ENCODE measurements at places on chromosomes 3 and 15.

DNA sequence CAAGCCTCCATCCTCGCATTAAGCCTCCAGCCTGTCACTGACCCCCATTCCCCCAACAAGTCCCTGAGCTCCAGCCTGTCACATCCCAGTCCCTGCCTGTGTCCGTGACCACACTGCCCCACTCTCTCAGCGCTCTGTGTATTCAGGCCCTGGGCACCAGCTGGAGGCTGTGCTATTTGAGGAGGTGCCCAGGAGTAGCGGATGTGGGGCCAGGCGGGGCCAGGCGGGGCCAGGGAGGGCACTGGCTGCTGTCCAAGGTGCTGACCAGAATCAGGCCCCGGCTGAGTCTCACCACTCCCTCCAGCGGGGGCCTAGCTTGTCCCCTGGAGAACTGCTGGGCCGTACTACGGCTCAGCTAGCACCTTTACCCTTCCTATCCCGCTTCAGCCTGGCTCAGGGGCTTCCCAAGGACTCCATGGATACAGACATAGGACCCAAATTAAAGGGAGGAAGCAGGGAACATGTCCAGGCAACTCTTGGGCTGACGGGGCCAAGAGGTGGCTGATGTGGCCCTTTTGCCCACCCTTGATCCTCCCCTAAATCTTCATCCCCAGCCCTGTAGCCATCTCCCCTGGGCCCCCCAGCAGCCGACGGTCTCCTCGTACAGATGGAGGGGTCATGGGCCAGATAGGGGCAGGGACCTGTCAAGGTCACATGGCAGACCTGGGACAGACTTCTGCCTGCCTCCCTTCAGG is 1.1 kb downstream of the HHATL start:
- peak; percentile 46 for DNase-seq

- DNase-seq: no peak
These were observed 41.1 kb downstream of the TSC22D2 start for GRCh38 chr3:150449169-150449721.

DNA sequence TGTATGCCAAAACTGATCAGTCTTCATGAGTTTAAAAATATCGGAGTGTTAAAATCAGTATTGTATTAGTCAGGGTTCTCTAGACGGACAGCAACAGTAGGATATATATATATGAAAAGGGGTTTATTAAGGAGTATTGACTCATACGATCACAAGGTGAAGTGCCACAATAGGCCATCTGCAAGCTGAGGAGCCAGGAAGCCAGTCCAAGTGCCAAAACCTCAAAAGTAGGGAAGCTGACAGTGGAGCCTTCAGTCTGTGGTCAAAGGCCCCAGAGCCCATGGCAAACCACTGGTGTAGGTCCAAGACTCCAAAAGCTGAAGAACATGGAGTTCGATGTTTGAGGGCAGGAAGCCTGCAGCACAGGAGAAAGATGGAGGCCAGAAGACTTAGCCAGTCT is 391.0 kb upstream of the CADM2 start:
- DNase-seq: no peak

- DNase-seq: no peak
These were observed 4.3 kb downstream of the LRRFIP2 start for GRCh38 chr3:37170060-37170459.

- DNase-seq: no peak
These were observed 14.5 kb downstream of the ARHGEF26 start for GRCh38 chr3:154135511-154136173.

DNA sequence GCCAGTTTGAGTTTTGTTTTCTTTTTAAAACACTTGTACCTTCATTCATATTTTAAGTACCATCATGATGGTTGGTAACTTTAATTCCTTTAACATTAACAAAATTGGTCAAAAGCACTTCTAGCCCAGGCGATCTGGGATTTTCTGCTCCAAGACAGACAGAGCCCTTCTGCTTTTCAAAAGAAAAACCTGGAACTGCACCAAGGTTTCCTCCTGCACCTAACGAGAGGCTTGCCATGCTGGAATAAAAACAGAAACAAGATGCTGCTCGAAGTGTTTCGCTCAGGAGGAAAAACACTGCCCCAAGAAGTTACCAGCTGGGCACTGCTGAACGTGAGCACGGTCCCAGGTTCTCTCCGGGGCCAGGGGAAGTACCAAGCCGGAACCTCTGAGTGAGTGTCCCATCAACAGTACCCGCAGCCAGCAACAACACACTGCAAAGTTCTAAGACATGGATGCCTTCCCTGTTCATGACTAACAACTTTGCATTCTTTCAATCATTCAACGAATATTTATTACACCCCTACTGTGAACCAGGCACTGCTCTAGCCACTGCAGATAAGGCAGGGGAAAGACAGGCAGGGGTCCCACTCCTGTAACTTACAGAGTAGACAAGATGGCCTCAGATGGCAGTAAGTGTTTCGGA is 98.8 kb downstream of the XXYLT1 start:
- no peak for DNase-seq

- DNase-seq: no peak
These were observed 50.7 kb upstream of the CCR2 start for GRCh38 chr3:46303240-46303639.

GRCh38 chr3:136818191-136818768 is 646 bp upstream of the SLC35G2 start:
- peak; percentile 21 for DNase-seq

DNA sequence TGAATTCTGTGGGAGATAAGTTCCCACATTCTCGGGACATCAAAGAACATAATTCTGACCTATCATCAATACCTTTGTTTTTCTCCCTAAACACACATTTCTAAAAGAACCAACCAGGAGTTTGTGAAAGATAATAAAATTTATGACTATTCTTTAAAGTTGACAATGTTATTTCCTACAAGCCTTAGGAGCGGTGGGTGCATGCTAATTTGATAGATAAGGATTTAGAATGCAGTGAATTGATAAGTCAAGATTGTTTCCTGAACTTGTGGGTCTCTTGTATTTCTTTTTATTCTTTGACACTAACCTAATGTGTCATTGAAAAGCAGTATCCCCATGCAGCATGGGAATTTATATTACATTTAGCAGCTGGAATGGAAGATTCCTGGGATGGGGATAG is 10.3 kb upstream of the UBE2E2 start:
- no peak for DNase-seq

DNA sequence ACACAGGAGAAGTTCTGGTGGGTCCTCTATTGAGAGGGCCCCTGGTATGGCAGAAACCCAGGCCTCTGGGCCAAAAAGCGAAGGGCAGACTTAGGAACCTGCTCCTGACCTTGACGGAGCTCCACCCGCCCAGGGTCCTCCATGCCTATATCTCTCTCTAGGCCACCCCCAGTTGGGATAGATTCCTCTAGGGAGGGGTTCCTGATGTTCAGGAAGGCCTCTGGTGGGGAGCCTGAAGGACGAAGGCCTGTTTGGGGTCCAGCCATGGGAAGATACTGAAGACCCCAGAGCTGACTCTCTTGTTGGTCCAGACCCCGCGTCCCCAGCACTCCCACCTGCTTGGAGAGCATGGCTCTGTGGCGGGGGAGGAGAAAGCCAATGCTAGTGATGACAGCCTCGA is 104.2 kb downstream of the CORO2B start:
- no peak for DNase-seq

- no peak for DNase-seq
These were observed 8.5 kb upstream of the FGD5 start for GRCh38 chr3:14810070-14810791.

- no peak for DNase-seq
These were observed 25.0 kb downstream of the SIDT1 start for GRCh38 chr3:113557374-113557773.

DNA sequence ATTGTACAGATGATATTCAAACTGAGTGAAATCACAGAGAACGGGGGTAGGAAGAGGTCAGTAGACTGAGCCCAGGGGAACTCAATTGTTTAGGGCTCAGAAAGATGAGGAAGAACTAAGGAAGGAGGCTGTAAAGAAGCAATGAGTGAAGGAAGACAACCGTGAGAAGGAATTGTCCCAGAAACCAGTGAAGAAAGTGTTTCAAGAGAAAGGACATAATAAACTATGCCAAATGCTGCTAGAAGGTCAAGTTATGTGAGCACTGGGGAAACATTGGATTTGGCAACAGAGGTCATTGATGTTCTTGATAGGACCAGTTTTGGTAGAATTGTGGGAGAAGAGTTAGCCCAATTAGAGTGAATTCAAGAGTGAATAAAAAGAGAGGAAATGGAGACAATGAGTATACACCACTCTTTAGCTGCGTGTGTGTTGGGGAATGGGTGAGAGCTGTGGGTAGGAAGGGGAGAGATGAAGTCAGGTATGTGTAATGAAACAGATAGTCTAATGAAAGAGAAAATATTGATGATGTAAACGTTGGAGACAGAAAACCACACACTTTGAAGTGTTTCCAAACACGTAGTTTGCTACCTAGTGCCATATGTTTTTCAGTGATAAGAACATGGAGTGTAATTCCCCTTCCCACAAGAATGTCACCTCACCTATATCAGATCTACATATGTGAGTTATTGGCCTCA is 42.5 kb upstream of the MME start:
- no peak for DNase-seq

All from stimulated activated CD4-positive, alpha-beta T cell treated with anti-CD3 and anti-CD28 coated beads, Interleukin-2, amount 100 ng/mL, for 48 hours (primary cell).